Muscle of back (tissue), 13 donors: ENCODE measurements at places on chromosomes 7 and 10.

GRCh38 chr7:132480534-132480933 is 95.7 kb downstream of the PLXNA4 start:
- no peak for DNase-seq

DNA sequence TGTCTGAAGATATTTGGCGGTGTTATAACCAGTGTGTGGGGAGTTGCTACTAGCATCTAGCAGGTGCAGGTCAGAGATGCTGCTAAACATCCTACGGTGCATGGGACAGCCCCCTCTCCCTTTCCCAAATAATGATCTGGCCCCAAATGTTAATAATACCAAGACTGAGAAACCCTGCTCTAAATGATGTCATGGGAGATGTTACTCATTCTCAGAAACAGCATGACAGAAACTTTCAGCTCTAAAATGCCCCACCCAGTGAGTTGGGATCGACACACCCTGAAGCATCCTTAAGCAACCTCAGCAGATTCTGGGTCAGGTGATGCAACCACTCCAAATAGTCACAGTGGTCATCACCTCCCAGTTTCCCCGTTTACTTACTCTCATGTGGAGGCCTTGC is 108.8 kb upstream of the MPP7 start:
- DNase-seq = no peak

DNA sequence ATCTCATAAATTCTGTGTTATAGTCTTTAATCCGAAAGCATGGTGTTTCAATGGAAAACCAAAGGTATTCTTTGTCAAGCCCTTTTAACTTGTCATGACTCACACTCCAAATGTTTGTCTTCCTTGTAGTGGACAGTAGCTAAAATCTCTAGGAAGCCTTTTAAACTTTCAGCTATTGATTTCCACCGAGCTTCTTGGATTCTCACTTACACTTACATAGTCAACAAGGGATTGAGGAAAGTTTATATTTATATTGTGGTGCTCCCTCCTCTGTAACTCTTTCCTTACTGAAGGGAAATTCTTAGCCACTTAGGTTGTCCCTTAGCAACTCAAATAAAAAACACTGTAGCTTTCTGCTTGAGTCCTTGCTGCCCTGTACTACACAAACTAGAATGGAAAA is 31.2 kb upstream of the GPR37 start:
- DNase-seq = no peak

GRCh38 chr7:87414794-87415188 is 60.7 kb downstream of the ABCB4 start:
- DNase-seq = no peak

DNA sequence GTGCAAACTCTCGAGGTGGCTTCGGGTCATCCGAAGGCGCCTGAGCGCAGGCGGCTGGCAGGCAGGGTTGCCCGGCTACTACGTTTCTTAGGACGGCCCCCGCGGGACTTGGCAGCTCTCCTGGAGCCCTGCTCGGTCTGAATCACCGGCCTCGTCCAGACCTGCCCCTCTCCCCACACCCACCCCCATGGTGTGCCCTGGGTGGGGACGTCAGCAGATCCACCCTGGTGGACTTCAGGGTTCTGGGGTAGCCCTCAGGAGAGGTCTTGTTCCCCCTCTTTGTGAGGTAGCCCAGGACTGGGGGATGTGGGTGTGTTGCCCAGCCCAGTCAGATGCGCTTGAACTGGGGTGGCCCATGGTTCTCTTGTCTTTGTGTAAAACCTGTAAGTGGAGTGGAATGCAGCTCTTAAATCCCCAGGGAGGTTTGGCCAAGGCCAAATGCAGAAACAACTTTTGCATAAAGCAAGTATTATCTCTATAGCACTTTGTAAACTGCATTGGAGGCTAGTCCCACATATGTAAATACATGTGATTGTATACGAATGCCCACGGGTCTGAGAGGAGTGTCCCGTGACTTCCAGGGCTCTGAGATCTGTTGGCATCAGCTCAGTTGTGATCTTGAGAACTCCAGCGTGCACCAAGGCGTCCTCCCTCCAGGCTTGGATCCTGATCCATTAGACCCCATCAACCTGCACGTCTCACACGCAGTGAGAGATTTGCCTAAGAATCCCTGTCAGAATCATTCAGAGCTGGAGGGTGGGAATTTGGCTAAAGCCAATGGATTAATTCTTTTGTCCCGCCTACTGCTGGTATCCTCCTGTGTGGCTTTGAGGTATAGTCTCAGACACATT is 1.8 kb downstream of the PFKFB3 start:
- no peak for DNase-seq

DNA sequence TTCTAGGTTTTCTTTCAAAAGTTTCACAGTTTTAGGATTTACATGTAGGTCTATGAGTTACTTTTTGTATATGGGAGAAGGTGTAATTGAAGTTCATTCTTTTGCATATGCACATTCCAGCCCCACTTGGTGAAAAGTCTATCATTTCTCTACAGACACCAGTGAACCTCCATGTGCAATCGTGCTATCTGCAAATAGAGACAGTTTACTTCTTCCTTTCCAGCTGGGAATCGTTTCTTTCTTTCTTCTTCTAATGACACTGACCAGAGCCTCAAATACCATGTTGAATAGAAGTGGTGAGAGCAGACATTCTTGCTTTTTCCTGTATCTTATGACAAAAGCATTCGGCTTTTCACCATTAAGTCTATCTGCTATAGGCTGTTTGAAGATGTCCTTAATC is 122.7 kb downstream of the ARHGAP22 start:
- no peak for DNase-seq

- DNase-seq = no peak
These were observed 110.7 kb downstream of the SEMA3A start for GRCh38 chr7:84083846-84084245.

GRCh38 chr10:80598951-80599350 is 61.2 kb downstream of the SH2D4B start:
- DNase-seq = no peak

GRCh38 chr10:121452581-121452980 is 145.7 kb downstream of the FGFR2 start:
- no peak for DNase-seq
